ENCODE measurements at places on chromosomes 7 and 10.

DNA sequence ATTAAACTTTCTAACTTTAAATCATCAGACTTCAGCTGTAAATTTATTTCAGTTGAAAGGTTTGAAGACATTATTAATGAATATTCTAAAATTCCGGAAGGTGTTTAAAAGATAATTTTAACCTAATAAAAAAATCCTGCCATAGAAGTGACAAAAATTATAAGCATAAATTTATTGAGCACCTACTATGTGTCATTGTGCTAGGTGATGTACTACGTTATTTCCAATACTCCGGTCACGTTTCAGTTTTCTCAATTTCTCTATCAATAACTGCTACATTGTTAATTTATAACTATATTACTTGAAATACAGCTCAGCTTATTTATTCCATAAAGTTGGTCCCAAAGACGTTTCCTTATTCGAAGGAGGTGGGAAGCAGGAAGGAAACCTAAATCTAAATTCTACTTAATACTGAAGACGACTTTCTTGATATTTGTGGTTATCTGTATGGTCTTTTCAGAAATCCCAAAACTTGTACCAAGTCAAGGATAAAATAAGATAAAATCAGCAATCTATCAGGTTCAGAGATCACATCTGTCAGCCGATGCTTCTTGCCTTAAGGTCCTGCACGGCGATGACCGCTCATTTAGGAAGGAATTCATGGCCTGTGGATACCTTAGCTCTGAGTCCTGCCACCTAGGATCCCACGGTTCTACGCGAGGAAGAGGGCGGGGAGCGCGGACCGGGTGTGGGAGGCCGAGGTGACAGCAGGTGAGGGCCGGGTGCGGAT is 1.2 kb upstream of the ZEB1 start:
- DNase-seq: no peak

DNA sequence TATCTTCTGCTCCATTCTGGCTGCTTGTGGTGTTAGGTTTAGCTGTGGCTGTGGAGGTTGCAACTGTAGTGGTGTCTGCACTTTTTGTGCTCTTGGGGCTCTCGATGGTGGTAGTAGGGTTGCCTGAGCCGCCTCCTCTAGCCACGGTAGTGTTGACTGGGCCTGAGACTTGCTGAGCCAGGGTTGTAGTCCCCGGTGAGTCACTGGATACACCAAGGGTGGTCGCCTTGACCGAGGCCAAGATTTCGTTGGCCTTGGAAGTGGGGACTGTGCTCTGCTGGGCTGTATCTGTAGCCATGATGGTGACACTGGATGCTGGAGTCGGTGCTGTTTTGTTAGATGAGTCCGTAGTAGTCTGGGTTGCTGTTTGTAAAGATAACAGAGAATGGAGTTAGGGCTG is 45.4 kb downstream of the PODXL start:
- DNase-seq: no peak

GRCh38 chr10:101495324-101495925 is 92.6 kb downstream of the POLL start:
- DNase-seq: no peak

GRCh38 chr7:5591278-5591874 is 167.7 kb upstream of the TNRC18 start:
- no peak for DNase-seq

GRCh38 chr7:140245611-140246105 is 68.9 kb upstream of the KDM7A start:
- DNase-seq: no peak

DNA sequence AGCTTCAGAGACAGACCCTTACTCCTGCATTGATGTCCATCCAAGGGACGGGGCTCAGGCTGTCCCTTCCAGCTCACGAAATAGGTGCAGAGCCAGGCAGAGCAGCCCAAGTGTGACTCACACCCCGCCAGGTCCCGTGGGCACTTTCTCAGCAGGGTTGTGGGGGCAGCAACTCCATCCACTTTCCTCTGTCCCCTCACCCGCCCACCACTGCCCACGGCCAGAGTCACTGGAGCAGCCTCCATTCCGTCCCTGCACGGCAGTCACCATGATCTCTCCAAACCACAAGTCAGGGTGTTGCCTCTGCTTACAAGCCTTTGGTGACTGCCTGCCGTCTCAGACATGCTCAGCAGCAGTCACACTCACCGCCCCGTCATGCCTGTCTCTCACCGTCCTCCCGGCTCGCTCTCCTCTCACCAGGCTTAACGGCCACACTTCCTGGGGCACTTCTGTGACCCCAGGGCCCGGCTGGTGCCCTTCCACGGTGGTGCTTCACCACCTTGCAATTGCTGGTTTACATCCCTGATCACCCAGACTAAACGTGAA is 39.3 kb downstream of the CALML3 start:
- DNase-seq: no peak

- no peak for DNase-seq
These were observed 4.4 kb upstream of the LRRN3 start for GRCh38 chr7:111086532-111086931.

GRCh38 chr7:16669581-16669980 is 23.6 kb downstream of the BZW2 start:
- no peak for DNase-seq

DNA sequence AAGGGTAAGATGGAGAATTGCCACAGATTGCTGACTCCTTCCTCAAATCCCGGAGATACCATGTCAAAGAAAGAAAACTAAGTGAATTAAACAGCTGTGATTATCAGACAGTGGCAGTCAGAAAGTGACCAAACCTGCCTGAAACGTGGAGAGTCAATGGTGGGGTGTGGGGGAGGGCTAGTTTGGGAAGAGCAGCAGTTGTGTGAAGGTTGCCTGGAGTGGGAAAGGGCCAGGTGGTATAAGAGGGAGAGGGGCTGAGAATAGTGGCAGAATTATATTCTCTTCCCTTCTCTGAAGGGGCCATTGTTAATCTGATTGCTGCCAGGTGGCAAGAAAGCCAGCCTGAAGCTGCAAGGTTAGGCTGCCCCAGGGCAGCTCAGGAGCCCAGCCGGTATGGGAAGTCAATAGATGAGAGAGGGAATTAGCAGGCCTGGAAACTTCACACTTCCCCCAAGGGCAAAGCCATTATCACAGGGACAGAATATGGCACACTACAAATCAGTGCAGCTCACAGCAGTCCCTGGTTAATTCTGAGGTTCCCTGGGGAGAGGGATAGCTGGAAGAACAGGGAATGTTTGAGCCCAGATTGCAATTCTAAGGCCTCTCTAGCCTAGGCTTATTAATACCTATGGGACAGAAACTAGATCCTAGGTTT is 83.9 kb upstream of the ITGB1 start:
- DNase-seq: no peak

DNA sequence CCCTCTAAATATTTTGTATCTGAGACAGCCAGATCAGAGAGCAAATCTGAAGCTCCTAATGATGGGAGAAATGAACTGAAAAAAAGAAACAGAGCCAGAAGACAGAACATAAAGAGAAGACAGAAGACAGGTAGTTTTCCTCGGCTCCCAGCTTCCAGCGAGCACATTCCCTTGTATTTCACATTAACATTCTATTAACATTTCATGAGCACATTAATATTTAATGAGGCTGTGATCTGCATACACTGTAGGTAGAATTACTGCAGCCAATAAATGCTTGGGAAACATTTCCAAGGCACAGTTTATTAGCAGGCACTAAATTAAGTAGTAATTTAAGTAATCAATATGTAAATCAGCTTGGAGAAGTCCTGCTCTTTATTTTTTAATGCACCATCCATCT is 349.9 kb downstream of the ELMO1 start:
- DNase-seq: no peak

DNA sequence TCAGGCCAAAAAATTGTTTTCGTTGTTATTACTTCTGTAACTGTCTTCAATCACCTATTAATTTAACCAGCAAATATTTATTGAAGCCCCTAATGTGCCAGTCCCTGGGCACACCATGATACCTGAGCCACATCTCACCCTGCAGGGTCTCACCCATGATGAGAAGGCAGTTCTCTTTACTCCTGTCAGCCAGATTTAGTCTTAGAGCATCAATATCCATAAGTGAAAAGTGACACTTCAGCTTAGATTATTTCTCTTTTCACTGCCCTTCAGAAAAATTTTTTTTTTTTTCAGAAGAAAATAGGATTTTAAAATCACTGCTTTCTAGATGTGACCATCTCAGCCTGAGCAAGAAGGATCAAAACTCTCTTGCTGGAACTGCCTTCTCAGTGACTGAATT is 258.6 kb upstream of the NFE2L3 start:
- DNase-seq: no peak

GRCh38 chr7:26467104-26467503 is 175.4 kb downstream of the SNX10 start:
- no peak for DNase-seq

- no peak for DNase-seq
These were observed 70.9 kb downstream of the ATXN7L1 start for GRCh38 chr7:105805447-105806019.

DNA sequence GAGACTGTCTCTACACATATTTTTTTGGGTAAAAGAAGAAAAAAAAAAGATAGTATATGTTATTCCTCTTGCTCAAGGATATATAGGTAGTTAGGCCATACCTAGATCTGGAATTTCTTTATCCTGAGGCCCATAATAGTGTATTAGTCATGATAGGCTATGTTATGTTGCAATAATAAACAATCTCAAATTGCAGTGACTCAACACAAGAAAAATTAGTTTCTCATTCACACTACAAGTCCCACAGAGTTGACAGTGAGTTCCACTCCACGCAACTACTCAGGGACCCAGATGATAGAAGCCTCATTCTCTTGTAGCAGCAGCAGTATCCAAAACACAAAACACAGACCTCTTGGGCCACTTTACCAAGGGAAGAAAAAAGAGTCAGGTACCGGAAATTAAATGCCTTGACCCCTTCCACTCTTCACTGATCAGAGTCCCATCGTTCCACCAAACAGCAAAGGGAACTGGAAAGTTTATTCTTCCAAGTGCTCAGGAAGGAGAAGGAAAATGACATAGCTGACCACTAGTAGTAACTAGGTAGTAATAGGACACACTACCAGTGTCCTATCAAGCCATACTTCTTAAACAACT is 7.4 kb upstream of the C10orf67 start:
- DNase-seq: no peak

GRCh38 chr7:157926521-157927150 is 589.8 kb downstream of the DNAJB6 start:
- no peak for DNase-seq

DNA sequence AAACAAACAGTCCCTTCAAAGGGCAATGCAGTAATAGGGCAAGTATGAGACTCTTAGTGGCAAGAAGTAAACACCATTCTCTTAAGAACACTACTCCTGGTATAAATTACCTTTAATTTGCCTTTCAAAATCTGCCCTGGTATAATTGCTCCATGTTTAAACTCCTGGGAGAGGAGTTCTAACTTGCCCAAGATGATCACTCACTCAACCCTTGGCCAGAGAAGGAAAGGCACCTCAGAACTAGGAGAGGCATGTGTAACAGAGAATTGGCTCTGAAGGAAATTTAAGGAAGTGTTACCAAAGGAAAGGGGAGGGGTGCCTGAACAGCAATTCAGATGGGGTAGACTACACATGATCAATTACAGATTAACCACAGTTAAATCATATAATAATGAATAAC is 1173.6 kb upstream of the SORCS1 start:
- DNase-seq: no peak

GRCh38 chr10:34960983-34961382 is 129.2 kb downstream of the CUL2 start:
- no peak for DNase-seq

- no peak for DNase-seq
These were observed 71.5 kb upstream of the ADO start for GRCh38 chr10:62732841-62733653.

- no peak for DNase-seq
These were observed 233.3 kb downstream of the SLC25A13 start for GRCh38 chr7:96088579-96088978.

GRCh38 chr10:73763343-73763742 is 18.5 kb upstream of the CHCHD1 start:
- no peak for DNase-seq

GRCh38 chr10:31031558-31032257 is at the start of gene ZNF438:
Gene ZNF438 (minus strand): TSS chr10:31031865. CDS start chr10:30877034, 154,831 bp downstream.
- DNase-seq: peak; percentile 96

GRCh38 chr10:30671026-30671616 is 41.6 kb upstream of the LYZL2 start:
- peak; percentile 23 for DNase-seq

GRCh38 chr10:74743401-74743800 is 83.0 kb upstream of the KAT6B start:
- no peak for DNase-seq

GRCh38 chr10:97861097-97861750 is 11.6 kb downstream of the GOLGA7B start:
- no peak for DNase-seq

DNA sequence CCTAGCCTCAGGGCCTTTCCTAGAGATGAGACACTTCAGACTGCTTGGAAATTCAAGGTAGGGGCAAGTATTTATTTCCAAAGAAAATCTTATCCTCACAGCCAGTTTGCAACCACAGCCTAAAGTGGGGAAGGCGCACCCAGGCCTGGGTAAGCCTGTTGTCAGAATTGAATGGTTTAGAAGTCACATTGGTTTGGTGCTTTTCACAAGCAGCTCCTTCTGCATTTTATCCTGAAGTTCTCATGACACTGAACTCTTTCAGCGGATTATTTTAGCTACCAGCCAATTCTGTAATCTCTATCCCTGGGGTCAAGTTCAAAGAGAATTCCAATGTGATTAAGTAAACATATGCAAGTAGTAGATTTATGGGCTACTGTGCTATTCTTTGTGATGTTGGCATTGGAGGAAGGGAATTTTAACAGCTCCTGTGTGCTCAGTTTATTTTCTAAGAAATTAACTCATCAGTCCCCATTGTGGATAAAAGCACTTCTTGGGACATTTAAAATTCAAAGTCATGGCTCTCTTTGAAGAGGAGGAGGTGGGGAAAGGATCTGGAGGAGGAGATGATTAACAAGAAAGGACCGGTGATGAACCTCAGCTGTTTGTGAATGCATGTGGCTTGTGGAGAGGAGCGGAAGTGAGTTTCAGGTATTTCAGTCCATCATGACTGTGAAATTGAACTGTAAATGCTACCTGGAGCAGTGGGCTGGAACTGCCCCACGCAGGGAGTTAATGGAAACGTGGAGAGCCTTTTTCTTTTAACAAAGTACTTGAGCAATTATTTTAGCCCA is 90.2 kb upstream of the CACUL1 start:
- DNase-seq: no peak

DNA sequence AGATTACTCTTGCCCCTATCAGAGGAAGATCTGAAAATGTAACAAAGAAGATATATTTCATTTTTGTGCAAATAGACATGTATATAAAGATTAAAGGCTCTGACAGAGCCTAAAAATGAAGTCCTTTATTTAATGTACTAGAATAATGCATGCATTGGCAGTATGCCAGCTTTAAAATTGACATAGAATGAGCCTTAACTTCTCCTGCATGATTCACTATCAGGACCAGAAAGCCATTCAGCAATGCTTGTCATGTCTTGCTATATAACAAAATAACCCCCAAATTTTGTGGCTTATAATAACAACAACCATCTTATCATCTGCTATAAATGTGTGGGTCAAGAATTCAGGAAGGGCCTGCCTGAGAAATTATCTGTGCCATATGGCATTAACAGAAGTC is 411.9 kb downstream of the GRM8 start:
- DNase-seq: no peak

GRCh38 chr7:51591223-51591622 is 274.6 kb upstream of the COBL start:
- no peak for DNase-seq

- DNase-seq: no peak
These were observed 356.3 kb downstream of the DNAJB6 start for GRCh38 chr7:157693071-157693520.

GRCh38 chr10:69492091-69492745 is 41.0 kb downstream of the TSPAN15 start:
- DNase-seq: no peak

- no peak for DNase-seq
These were observed 230.2 kb upstream of the HPS1 start for GRCh38 chr10:98676895-98677294.

All from GDM1 (cell line).